ENCODE measurements at places on chromosomes 5 and 9.

DNA sequence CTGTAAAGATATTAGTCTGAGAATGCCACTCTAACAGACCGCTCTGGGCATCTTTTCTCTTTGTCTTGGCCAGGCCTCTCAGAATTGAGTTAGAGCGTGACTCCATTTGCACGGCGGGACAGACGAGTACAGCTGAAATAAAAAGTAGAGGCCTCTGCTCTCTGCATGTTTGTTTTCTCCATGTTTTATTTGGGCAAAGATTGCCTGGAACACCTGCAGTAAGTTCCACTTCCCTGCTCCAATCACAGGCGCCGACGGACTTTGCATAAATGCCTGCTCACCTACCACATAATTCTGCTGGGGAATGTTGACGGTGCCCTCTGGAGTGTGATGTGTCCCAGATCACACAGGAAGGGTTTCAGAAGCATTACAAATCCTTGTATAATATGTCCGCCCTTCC is 10.6 kb downstream of the SPOCK1 start:
- DNase-seq, result no peak

DNA sequence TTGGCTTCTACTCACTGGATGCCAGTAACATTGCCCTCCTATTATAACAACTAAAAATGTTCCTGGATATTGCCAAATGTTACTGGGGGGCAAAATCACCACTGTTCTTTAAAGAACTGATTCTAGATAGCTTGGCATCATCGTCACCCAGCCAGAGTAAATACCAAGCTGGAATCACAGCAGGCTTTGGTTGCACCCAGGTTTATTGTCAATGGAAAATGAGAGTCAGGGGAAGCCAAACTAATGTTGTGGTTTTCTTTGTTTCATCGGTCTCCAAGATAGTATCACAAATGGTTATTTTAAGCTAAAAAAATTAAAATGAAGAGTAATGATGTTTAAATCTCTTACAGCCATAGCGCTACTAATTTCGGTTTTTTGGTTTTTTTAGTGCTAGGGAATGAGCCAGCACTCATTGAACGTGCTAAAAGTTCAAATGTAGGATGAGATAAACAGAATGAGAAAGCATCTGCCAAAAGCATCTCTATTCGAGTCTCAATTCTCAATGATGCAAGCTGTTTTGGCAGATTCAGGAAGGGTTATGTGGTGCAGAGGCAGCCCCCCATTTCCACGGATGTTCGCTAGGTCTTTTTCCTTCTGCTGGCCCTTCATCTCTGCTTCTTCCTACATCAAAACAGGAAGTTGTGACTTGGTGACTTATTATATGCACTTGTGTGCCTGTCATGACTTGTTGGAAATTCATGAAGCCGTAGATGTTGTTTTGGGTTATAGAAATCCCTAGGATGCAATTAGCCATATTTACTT is 558.0 kb downstream of the EBF1 start:
- DNase-seq, result no peak

DNA sequence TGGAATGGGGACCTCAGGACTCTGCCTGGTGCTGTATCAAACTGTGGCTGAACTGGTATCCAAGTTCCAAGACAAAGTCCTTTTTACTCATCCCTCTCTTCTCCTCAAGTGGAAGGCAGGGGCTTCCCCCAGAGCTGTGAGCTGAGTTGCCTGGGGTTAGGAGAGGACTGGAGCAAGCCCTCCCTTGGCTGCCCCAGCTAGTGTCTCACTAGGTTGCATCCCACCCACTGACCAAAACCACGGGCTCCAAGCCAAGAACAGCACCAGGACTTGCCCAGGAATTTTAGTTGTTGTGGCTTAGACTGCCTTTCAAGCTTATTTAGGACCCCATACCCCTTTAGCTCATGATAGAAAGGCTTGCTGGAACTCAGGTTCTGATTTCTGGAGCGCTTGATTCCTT is 158.7 kb upstream of the TNC start:
- no peak for DNase-seq

- DNase-seq, result no peak
These were observed 298.4 kb downstream of the KCTD16 start for GRCh38 chr5:144469106-144469505.

DNA sequence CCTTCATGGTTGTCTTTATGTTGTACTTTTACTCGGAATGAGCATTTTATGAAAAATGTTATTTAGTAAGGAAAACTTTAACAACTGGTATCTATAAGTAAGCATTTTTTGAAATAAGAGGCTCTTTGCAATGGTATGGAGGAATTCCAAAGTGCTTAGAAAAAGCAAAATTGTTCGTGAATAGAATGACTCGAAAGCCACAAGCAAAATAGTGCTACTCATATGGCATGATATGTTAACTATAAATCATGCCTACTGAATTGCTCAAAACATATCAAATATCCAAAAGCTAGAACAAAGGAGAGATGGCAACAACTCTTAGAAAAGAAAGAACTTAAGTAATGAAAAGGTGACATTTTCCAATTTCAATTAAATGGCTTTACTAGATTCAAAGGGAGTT is 216.3 kb downstream of the KIAA0825 start:
- no peak for DNase-seq

DNA sequence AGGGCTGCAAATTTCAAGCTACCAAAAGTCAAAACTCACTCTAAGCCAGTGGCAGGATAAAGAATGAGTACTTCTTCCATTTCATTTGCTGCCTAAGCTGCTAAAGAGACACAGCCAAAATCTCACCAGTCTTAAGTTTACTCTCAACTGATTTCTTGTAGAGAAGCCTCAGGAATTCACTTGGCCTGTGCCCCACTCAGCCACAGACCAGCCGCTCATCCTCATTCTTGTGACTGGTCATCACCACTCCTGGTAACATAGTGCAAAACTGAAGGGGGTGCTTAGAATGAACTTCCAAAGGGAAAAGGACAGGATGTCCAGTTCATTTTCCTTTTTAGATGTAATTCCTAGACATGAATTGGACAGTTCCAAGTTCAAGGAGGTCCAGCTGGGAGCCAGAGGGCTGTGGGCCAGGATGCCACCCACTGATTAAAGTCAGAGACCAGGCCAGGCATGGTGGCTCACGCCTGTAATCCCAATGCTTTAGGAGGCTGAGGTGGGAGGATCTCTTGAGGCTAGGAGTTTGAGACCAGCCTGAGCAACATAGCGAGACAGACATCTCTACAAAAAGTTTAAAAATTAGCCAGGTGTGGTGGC is 72.7 kb upstream of the RANBP3L start:
- no peak for DNase-seq

DNA sequence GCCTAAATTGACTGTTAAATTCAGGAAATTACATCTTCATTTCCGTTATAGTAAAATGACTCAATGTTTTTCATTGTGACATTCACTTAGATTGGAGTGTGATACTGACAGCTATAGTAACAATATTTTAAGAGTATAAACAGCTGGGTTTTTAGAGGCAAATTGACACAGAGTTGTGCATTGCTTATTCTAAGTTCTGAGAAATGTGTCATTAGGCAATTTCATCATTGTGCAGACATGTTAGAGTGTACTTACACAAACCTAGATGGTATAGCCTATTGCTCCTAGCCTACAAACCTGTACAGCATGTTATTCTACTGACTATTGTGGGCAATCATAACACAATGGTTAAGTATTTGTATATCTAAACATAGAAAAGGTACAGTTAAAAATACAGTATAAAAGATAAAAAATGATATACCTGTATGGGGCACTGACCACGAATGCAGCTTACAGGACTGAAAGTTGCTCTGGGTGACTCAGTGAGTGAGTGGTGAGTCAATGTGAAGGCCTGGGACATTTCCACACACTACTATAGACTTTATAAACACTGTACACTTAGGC is 132.7 kb downstream of the PDE4D start:
- no peak for DNase-seq

GRCh38 chr5:27963050-27963783 is 924.8 kb upstream of the CDH9 start:
- no peak for DNase-seq

GRCh38 chr5:15577831-15578230 is 77.9 kb downstream of the FBXL7 start:
- DNase-seq, result no peak

DNA sequence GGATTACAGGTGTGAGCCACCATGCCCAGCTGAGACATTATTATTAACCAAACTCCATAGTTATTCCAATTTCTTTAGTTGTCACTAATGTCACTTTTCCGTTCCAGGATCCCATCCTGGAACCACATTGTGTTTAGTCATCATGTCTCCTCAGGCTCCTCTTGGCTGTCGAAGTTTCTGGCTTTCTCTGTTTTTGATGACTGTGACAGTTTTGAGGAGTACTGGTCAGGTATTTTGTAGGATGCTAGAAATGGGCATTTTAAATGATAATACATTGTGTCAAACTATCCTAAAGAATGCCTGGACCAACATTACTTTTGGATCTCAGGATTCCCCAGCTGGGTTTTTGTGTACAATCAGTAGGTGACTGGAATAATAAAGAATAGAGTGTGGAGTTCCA is 19.8 kb upstream of the NEUROG1 start:
- no peak for DNase-seq

Measured in large intestine (tissue), 12 donors.